ENCODE measurements at places on chromosomes 3 and 15.

DNA sequence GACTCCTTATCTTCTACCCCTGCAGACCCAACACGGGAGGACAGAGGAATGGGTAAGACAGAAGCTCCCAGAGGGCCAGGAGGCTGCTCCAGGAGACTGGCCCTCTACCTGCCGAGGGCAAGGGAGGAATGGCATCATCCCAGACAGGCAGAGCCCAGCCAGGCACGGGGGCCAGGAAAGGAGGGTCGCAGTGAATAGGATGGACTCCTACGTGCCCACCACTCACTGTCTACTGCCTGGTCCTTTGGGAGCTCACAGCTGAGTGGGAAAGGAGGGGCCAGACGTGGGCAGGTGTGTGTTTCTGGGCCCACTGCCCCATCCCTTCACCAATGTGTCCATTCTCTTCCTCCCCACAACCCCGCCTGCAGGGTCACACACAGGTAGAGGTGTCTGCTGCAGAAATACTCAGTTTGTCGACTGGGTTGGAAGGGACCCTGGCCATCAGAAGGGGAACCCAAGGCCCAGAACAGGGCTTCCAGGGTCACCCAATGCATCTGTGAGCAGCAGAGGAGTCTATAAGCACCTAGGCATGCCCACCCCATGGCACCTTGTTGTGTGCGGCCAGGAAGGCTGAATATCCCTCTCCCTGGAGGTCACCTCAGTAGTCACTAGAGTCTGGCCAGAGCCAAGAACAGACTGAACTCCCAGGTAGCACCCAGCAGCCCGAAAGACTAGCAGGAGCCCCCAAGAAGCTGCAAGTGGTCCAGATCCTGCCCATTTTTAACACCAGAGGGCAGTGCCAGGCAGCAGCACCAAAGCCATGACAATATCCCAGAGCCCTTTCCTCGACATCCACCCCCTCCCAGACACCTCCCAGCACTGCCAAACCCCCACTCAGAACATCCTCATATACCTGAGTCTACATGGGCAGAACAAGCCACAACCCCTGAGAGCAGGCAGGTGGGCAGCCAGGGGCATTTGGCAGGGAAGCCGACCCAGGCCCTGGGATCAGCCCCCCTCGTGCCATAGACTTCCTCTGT lies 24.0 kb downstream of the TKT start:
- no peak for DNase-seq

DNA sequence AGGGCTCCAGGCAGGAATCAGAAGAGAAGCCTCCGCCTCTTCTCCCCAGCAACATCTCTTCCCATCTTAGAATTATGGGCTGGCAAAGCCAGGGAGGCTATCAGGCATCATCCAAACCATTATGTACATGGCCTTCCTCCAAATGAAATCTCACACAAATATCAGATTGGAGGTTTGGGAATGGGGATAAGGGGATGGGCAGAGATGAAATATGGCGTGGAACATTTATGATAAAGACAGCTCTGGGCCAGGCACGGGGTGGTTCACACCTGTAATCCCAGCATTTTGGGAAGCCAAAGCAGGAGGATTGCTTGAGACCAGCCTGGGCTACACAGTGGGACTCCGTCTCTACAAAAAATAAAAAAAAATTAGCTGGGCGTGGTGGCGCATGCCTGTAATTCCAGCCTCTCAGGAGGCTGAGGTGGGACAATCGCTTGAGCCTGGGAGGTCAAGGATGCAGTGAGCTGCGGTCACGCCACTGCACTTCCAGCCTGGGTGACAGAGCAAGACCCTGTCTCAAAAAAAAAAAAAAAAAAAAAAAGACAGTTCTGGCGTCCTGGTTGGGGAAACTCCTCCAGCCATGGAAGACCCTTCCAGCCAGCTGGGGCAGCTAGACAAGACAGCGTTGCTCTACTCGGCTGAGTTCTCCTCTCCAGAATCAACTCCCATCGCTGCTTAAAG lies 36.6 kb downstream of the CPN2 start:
- no peak for DNase-seq

GRCh38 chr3:100087198-100087597 lies 27.1 kb downstream of the FILIP1L start:
- no peak for DNase-seq

DNA sequence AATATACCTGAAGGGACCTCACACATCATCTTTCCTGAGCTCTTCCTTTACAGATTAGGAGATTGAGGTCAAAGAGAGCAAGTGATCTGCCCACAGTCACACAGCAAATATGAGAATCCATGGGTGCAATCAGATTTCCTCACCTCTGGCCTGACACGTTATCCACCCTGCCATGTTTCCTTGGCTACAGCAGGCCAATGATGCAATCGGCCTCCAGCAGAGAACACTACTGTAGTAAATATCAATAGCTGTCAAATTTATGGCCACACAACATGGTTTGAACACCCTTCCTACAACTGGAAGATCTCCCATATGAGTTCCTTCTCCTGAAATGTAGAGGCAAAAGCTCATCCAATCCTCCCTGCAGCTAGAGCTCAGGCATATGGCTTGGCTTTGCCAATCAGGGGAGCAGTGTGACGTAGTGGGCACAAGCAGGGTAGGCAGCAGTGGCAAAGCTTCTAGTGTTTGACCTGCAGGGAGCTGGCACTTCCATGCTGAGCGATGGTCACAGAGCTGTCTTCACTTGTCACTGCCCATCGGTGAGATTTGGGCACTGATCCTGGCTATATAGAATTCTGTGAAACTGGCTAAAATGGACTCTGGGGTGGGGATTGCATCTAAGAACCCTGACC lies 271.3 kb downstream of the TJP1 start:
- DNase-seq = no peak

DNA sequence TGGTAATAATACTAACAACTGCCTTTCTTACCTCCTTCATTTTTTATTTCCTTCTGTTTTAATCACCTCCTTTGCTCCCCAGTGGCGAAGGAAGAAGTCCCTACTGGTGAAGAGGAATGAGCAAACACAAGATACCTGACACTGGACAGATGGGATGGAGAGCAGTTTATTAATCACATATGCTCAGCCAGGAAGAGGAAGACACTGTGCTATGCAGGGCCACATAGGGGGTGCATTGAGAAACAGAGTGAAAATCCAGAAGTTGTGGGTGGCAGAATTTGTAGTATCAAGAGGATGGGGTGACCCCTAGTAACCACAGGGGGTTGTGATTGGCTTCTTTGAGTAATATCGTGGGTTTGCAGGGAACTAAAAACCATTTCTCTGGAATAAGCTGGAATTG lies 1041.9 kb downstream of the OTOL1 start:
- no peak for DNase-seq

GRCh38 chr3:185552358-185552877 lies at the start of gene LIPH:
Gene LIPH (minus strand): TSS chr3:185552588. CDS start chr3:185552471, 117 bp downstream.
- DNase-seq = no peak

GRCh38 chr15:66573719-66574595 lies 8.2 kb upstream of the LCTL start:
- no peak for DNase-seq

- no peak for DNase-seq
Measured at GRCh38 chr3:73249047-73249446, 187.6 kb downstream of the EBLN2 start.

- DNase-seq = peak; percentile 54
Measured at GRCh38 chr3:183555541-183556081, at the start of gene KLHL6. Gene KLHL6 (minus strand): TSS chr3:183555706. CDS start chr3:183555653, 53 bp downstream.

- DNase-seq = no peak
Measured at GRCh38 chr3:40258555-40258954, 51.0 kb upstream of the EIF1B start.

DNA sequence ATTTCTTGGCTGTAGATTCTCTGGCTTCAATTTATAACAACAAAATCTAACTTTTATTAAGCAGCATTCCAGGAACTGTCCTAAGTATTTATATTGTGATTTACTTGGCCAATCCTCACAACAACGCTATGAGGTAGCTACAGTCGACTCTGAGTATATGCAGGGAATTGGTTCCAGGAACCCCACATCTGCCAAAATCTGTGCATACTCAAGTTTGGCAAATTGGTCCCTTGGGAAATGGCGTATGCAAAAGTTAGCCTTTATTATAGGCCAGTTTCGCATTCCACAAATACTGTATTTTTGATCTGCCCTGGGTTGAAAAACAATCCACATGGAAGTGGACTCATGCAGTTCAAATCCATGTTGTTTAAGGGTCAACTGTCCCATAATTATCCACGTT lies 53.9 kb downstream of the RAP2B start:
- no peak for DNase-seq

GRCh38 chr3:29521293-29521692 lies 240.4 kb downstream of the RBMS3 start:
- no peak for DNase-seq

DNA sequence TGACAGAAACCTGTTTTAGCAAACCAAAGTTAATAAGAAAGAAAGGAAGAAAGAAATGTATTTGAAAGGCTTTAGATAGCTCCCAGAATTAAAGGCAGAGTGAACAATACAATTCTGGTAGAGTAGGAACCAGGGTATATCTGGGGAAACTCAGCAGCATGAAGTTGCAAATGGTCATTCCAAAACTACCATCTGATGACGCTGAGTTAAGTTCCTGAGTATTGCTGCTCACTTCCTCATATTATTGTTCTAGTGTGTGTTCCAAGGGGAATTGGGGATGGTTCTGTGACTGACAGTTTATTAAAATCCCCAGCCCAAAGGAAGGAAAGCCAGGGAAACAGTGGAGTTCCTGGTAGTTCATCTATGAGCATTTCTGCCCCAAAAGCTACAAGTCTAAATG lies 88.3 kb upstream of the FRMD4B start:
- DNase-seq = no peak

DNA sequence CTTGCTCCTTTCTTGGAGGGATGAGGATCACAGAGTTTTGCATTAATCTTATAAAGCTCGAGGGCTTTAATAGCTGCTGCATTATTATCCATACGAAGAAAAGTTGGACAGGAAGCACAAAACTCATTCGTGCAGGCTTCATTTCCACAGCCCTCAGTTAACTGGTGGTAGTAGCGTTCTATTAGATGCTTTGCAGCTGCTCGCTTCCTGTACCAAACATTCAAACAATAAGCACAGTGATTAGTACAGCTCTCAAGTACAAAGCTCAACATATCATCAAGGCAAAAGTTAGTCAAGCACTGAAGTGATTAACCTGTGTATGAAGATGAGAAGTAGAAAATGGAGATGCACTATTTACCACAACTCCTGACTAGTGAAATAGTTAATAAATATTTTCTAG lies 63.3 kb downstream of the UBE3A start:
- no peak for DNase-seq

- DNase-seq = no peak
Measured at GRCh38 chr3:171249245-171249644, 211.0 kb downstream of the TNIK start.

GRCh38 chr15:60208709-60209108 lies 189.1 kb downstream of the ANXA2 start:
- no peak for DNase-seq

DNA sequence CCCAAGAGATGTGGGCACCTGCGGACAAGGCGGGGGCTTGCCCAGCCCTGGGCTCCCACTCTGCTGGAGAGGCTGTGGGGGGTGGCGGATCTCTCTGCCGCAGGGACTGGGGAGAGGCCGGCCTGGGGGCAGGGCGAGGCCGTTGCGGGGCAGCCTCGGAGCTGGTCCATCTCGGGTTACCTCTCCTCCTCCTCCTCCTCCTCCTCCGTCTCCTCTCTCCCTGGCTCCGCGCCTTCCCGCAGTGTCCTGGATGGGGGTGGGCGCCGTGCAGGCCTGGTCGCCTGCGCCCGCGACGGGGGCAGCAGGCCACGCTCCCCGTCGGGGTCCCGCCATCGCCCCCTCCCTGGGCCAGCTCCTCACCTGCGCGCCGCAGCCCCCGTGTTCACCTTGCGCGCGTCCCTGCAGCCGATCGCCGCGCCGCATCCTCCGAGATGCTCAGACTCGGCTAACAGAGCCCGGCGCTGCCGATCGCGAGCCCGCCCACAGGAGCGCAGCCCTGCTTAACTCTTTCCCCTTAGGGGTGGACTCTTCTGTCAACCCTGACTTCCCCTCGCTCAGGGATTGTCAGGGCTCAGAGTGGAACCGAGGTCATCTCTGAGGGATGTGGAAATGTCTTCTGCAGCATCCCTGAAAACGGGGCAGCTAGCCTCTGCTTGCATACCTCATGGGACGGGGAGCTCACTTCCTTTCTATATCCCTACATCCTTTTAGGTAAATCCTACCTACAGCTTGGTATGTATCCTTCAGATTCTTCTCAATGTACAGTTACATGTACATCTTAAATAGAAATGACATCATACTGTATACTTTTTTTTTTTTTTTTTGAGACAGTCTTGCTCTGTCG lies at the start of gene PRRT3:
Gene PRRT3, minus strand, starts transcription at position 447 of the 844 bp plus-strand sequence. CDS start 2,293 bp downstream, outside the sequence.
- DNase-seq = no peak

DNA sequence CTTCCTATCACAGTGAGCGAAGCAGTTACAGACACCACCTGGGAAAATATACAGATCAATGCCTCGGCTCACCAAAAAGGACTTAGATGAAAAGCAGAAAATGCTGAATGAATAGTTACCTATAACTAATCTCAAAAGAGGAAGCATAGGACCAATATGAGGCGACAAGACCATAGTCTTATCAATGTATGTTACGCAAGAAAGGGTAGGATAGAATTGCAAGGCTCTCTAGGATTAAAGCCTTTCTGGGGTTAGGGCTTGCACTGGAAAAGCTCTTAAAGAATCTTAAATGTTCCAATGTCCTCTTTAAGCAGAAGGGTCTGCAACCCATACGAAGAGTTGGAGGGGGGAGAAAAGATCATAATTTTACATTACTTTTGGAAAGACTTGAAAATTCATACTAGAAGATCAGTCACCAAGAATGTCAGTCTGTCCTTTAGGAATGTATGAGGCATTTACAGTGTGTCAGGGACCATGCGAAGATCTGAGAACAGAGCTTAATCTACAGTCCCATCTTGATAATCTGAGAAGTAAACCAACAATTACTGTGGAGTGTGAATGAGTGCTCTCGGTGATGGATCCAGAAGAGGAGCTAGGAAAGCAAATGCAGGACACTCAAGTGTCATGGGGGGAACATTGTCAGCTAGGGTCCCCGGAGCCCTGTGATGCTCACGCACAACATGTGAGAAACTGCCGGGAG lies 185.9 kb downstream of the GREM1 start:
- no peak for DNase-seq

DNA sequence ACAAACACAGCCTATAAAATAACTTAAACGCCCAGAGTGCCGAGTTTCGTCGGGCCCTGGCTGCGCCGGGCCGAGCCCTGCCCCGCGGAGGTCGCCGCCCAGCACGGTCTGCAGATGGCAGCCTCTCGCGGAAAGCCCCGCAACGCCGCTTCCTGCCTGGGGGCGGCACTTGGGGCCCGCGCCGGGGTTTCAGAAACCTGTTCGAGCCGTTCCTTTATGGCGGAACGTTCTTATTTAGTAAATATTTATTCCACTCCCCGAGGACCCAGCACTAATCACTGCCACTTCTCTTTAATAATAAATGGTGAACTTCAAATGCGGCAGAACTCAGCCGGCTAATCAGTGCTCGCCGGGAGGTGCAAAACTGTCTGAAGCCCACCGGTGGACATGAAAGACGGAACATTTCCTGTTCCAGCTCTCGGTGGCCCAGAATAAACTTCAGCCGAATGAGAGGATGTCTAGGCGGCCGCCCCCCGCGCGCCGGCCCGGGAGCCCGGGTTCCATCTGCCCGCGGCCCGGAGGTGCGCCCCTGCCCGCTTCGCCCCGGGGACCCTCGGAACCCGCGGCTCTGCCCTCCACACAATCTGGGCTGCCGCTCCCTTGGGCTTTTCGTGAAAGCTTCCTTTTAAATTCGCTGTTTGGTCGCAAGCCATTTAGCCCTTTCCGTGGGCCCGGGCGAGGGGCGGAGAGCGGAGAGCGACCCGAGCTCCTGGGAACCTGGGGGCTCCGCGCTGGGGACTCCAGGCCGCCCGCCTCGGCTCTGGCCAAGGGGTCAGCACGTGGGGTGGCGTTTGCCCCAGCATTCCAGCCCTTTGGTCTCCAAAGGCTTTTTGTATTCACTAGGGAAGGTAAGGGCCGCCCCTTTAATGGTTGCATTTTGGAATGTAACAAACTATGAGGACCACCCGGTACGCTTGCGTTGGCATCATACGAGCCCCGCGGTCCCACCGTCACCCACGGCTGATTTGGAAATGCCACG lies 110.8 kb upstream of the ATP11B start:
- DNase-seq = no peak

Measured in activated CD8-positive, alpha-beta memory T cell treated with anti-CD3 and anti-CD28 coated beads for 1 hour (primary cell).